Fibroblast of pulmonary artery (primary cell): ENCODE measurements at places on chromosomes 4 and X.

- peak; percentile 21 for DNase-seq
Measured at GRCh38 chr4:101218346-101218745, 129.0 kb downstream of the PPP3CA start.

DNA sequence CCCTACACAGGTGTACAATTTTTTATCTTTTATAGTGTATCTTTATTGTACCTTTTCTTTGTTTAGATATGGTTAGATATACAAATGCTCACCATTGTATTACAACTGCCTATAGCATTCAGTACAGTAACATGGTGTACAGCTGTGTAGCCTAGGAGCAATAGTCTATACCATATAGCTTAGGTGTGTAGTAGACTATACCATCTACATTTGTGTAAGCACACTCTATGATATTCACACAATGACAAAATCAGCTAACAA, 80.3 kb downstream of the FAM13A start:
- DNase-seq = no peak

DNA sequence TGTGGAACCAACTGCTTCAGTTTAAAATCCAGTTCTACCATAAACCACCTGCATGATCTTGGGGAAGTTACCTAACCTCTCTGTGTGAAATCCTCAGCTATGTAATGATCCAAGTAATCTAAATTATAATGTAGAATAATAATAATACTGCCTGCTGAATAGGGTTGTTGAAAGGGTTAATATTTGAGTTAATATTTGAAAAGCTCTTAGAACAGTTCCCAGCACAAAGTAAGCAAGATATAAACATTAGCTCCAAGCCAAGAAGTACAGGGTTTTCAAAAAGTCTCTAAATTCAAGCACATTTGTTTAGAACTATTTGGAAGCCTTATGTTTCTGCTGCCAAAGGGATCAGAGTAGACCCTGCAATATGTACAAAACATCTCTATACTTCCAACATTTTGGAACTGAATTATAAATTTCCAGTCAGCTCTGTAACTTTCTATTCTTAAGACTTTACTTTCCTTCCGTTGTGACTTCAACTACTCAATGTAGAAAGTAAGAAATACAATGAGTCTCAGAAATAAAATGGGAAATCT, 76.7 kb upstream of the FAM9C start:
- no peak for DNase-seq

DNA sequence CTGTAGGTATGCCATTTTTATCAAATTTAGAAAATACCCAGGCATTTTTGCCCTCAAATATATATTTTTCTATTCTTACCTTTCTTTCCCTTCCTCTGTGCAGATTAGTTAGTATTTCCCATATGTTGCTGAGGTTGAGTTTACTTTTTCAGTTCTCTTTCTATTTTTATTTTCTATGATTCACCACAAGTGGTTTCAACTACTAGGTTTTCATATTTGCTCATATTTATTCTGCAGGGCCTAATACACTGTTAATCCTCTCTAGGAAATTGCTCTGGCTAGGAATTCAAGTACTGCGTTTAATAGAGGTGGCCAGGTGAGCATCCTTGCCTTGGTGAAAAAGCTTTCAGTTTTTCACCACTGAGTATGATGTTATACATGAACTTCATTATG, 1535.3 kb upstream of the PCDH10 start:
- DNase-seq = no peak

GRCh38 chr4:141229408-141230101, 8.9 kb downstream of the ZNF330 start:
- no peak for DNase-seq

GRCh38 chr4:136562834-136563233, 969.5 kb downstream of the PCDH18 start:
- DNase-seq = peak; percentile 54

GRCh38 chr4:18100657-18101056, 79.1 kb upstream of the LCORL start:
- no peak for DNase-seq

- DNase-seq = no peak
Measured at GRCh38 chr4:95044324-95044837, 286.6 kb downstream of the BMPR1B start.

DNA sequence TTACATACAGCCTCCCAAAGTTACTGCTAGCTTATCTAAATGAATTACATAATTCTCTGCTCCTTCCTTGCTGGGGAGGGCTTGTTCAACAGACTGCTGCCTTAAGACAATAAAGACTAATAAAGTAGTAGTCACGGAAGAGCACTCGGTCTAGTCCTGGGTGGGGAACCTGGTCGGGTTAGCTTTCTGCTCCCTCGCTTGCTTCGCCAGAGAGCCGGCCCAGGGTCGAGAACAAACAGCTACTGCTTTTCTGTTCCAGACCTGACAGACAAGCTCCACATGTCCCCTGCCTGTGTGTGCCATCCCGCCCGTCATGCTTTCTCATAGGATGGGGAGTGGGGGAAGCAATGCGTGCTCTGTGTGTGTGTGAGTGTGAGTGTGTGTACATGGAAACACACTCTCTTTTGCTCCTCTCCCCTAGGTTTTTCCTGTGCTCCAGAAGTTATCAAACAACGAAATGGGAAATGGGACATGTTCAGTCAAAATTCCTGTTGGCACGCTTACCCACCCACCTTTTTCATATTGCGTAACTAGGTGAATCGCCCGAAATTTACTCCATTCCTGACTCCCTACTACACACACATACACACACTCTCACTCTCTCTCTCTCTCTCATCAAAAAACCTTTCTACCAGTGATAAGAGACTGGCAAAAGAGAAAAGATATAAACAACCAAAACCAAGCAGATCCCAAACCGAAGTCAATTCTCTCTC, 1.3 kb downstream of the NPY1R start:
- DNase-seq = no peak

GRCh38 chrX:118739577-118739976, 12.2 kb downstream of the IL13RA1 start:
- DNase-seq = no peak

DNA sequence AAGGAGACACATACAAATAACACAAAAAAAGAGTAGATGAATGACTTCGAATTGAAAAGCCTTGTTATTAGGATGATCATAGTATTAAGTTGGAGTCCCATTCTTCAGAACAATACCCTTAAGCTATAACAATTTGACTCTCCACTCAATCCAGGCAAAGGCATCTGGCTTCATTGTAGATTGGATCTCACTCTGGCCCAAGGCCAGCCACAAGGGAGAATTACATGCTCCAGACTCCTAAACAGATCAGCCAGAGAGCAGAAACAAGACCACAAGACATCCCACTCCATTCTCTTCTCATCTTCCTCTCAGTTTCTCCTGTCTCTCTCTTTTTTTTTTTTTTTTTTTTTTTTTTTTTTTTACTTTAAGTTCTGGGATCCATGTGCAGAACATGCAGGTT, 213.9 kb downstream of the DHX15 start:
- no peak for DNase-seq

DNA sequence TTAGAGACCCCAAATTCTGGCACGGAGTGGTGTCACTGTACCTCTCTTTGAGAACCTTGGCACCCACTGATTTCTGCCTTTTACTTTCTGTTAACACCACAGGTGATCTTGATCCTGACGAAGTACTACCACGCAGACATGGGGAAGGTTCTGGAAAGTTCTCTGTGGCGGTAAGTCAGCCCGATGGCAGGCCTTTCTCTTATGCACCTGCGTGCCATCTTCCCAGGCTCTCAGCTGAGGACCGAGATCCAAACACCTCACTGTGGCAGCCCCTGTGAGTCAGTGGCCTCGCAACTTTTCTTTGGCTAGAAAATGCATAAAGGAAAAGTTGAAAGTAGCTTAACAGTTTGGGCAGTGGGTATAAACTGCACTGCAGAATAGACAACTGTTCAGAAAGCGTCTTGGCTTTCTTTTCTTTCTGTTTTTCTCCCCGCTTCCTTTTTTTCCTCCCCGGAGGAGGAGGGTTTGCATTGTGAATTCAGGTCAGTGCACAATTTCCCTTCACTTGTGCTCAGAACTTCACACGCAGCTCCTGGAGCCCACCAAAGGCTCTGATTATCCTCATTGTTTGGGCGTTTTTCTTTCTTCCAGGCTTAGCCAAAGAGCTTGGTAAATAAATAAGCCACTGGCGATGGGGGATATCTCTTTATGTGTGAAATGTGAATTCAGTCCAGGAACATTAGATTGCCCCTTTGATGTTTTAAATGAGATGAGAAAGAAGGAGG, 38.4 kb downstream of the PSAPL1 start:
- DNase-seq = no peak

DNA sequence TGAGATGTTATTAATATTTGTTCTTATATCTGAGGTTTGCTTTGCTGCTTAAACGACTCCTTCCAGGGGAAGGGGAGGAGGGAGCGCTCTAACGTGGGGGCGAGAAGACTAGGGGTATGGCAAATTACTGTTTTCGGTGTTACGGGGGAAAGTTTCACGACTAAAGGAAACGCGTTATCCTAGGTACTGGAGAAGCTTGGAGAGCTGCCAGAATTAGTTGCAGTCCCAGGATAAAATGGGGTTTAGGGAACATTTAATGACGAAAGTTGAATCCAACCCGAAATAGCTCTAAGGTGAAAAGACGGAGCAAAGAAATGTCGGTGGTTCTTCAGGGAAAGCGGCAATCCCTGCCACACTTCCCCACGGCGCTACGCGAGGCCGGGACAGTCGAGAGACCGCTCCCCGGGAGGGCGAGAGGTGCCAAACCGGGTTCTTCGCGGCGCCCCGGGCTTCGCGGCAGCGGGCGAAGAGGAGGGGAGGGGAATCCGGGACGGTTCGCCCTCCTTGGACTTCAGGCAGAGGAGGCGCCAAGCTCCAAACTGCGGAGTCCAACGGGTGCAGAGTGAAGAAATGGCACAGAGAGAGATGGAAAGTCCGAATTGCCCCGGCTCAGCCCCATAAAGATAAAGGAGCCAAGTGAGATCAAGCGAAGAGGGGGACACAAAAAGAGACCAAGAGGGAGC, 724 bp downstream of the THOC2 start:
- DNase-seq = no peak
